ENCODE measurements at places on chromosomes 4 and X. TPM values are rescaled to one million over a fixed set of nuclear protein-coding genes. Genes with fewer than 3 reads are reported as not detected.

CXCL11 gene
- 0.18 TPM for total RNA-seq

PNCK gene
- total RNA-seq, result 0.37 TPM

CFAP99 gene
- 0.05 TPM for total RNA-seq

CYP2U1 gene
- total RNA-seq, result 2.0 TPM

DGKK gene
- total RNA-seq, result not detected

AFF2 gene
- not detected for total RNA-seq

KCTD8 gene
- not detected for total RNA-seq

IL15 gene
- total RNA-seq, result 12.5 TPM

NELFA gene
- 19.5 TPM for total RNA-seq

CHM gene
- 9.7 TPM for total RNA-seq

KIAA1210 gene
- total RNA-seq, result not detected

PTPN13 gene
- 4.8 TPM for total RNA-seq
